ENCODE measurements at places on chromosomes 11 and 22.

- no peak for DNase-seq
Observed at GRCh38 chr11:26837154-26837553, 115.3 kb upstream of the SLC5A12 start.

DNA sequence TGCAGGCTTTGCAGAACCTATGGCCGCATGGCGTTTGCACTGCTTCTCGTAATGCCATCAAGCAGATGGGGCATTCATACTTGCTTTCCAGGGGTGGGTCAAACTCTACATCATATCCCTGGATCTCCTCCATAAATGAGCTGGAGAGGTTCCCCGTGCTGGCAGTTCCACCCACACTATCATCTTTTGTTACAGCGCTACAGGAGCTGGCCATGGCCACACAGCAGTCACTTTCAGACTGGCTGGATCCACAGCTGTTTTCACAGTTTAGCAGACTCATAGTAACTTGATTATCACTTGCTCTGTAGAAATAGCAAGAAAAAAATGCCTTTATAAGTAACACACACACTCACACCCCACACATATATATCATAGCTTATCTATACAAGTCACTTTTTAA, 8.8 kb downstream of the TRAF6 start:
- no peak for DNase-seq

- DNase-seq = no peak
Observed at GRCh38 chr11:32105871-32106560, 15.1 kb downstream of the RCN1 start.

- no peak for DNase-seq
Observed at GRCh38 chr11:120808616-120809050, 215.3 kb upstream of the TBCEL start.

GRCh38 chr22:44831885-44832284, 79.5 kb downstream of the ARHGAP8 start:
- DNase-seq = no peak

DNA sequence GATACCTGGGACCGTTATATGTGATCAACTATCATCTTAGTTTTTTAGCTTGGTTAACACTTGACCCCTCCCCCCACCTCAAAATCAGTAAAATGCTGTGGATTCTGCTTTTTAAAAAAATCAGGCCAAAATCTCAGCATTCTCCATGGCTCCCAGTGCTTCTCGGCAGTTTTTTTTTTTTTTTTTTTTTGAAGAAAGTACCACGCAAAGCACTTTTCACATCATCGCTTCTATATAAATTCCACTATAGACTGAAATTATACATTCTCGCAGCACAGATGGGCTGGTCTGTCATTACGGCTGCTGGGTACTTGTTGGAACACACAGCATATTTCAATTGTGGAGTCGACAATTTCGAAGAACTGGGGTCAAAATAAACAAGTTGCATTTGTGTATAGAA, 67.7 kb upstream of the PPARA start:
- no peak for DNase-seq

DNA sequence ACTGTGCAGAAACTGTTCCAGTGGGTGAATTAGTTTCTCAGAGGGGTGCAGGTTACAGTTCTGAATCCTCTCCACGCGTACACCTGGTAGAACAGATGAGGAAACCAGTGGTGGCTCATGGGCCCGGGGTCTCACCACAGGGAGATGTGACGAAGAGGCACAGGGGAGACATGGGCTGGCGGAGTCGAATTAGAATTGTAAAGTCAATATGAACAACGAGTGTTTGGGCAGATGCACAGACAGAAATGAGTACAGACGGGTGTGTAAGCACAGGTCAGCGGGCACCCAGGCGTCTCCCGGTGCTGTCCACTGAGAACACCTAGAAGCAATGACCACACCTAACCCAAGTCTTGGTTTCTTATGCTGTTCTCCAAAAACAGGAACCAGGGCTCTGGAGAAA, 41.8 kb downstream of the GNB1L start:
- no peak for DNase-seq

DNA sequence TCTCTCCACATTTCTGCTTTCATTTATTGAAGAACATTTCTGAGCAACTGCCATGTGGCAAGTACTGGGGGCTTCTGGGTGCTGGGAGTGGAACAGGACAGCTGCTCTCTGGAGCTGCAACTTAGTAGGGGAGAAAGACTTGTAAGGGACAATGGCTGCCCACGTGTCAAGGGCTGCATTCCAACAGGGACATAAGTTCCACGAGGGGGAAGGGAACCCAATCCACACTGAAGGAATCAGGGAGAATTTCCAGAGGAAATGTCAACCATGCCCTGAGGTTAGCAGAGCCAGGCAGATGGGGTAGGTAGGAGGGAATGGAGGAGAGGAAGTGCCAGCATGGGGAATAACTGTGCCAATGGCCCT, 1.7 kb downstream of the MAPK8IP2 start:
- no peak for DNase-seq

GRCh38 chr11:130202009-130202817, 42.6 kb downstream of the ST14 start:
- no peak for DNase-seq

- DNase-seq = no peak
Observed at GRCh38 chr11:109138196-109138595, 283.8 kb upstream of the C11orf87 start.

GRCh38 chr11:66543263-66544107, 2.4 kb downstream of the ZDHHC24 start:
- no peak for DNase-seq

GRCh38 chr11:67617243-67617953, 10.7 kb downstream of the NDUFV1 start:
- no peak for DNase-seq

- no peak for DNase-seq
Observed at GRCh38 chr22:42065438-42066125, 5.0 kb downstream of the NAGA start.

DNA sequence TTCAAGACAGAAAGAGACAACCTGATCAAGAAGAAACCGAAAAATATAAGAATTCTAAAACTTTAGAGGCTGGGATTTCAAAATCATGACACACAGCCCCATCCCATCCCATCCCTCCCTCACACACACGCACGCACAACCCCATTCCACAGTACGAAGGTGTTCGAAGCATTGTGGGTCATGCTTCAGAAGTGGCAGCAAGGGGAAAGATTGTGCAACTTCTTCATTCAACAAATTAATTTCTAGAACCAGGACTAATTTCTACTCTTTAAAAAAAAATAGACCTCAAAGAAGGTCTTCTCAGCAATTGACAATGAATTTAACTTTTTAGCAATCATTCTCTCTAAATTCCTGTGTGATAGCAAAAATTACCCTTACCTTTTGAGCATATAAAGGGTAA, 867 bp downstream of the SPA17 start:
- DNase-seq = no peak

GRCh38 chr22:29156507-29156906, 49.2 kb upstream of the EMID1 start:
- no peak for DNase-seq

GRCh38 chr22:25137577-25138525, 61.8 kb upstream of the CRYBB3 start:
- no peak for DNase-seq

DNA sequence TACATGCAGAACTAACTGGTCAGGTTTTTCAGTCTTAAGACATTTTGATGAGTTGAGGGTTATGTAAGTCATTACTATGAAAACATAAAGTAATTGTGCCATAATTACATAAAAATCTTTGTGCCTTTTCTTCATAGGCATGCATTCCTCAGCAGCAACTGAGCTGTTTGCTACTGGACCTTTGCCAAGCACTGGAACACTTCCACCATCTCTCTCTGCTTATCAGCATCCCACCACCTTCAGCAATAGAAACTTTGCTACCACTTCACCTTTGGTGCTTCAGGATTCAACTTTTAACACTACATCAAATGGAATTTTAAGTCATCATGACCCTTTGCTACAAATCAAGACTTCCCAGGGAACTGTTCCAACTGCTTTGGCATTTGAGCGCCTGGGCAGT, 39.0 kb downstream of the QSER1 start:
- DNase-seq = no peak

GRCh38 chr11:15886866-15887265, 469.5 kb downstream of the SOX6 start:
- no peak for DNase-seq

DNA sequence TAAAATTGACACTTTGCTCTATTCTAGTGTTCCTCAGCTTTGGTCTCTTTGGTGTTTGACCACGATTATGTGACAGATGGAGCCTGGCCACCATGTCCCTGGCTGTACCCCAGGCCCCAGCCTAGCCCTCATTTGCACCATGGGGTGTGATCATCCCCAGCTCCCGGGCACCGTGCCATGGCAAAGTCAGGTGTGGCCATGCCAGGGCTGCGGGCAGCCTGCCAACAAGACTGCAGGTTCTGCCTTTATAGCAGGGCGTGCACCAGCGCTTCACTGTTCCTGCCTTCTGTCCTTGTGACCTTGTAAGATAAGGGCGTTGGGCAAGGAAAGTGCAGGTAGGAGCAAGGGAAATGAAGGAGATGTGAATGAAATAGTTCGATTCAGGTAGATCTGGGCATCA, 22.4 kb upstream of the APOBEC3A start:
- no peak for DNase-seq

- no peak for DNase-seq
Observed at GRCh38 chr11:113551645-113552044, 76.4 kb upstream of the DRD2 start.

GRCh38 chr11:3109921-3110706, 52.9 kb upstream of the CARS1 start:
- no peak for DNase-seq

- no peak for DNase-seq
Observed at GRCh38 chr22:49037701-49038245, 789.9 kb downstream of the BRD1 start.

DNA sequence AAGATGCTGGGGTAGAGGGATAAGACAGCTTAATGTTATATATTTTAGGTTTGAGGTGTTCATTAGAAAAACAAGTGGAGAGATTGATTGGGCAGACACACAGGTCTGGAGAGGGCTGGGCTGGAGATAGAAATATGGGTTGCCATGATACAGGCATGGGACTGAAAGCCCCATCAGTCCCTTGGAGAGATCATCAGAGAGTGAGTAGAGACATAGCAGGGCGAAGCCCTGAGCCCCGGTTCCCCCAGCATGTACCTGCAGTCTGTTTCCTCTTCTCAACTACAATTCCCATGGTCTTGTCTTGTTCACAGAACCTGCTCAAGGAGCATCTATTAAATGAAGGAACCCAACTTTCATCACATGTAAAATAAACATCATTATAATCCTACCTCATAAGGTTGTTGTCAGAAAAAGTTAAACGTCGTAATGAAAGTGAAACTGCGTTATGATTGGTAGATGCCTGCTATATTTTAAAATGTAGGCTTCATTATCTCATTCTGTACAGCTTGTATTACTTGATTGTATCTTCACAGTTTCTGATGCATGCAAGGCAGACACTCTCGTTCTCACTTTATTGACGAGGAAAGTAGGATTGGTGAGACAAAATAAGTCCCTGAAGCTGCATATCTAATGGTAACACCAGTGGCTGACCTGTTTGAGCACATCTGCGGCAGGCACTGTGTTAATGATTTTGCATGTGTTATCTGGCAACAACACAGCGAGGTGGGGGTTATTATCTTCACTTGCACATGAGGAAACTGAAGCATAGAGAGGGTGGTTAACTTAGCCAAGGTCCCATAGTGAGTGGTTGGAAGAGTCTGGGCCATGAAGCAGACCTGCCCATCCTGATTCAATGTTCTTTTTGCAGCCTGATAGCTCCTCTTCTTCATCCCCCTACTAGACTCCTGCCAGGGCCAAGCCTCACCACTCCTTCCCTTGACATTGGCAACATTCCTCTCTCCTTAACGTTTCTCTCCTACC, 63.5 kb downstream of the ENDOD1 start:
- DNase-seq = no peak

DNA sequence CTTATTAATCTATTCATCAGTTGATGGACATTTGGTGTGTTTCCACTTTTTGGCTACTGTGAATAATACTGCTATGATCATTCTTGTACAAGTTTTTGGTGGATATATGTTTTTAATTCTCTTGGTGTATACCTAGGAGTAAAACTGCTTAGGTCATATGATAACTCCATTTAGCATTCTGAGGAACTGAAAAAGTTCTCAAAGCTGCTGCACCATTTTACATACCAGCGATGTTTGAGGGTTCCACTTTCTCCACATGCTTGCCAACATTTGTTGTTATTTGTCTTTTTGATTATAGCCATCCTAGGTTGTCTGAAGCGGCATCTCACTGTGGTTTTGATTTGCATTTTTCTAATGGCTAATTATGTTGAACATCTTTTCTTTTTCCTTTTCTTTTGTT, 4.1 kb upstream of the ACER3 start:
- DNase-seq = no peak

DNA sequence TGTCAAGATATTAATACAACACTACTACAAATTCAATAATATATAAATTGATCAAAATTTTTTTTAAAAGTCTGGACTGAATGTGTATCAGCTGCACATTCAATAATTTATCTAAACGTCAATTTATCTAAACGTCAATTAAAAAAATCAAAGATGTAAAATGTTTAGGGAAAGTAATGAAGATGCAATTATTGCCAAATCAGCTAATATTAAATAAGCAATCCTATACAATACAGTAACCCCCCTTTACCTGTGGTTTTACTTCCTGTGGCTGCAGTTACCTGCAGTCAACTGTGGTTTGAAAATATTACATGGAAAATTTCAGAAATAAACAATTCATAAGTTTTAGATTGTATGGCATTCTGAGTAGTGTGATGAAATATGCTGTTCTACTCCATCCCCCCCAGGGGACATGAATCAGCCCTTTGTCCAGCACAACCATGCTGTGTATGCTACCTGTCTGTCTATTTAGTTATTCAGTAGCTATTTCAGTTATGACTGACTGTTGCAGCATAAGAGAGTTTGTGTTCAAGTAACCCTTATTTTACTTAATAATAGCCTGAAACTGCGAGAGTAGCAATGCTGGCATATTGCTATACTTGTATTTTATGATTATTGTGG, 72.2 kb downstream of the CWF19L2 start:
- no peak for DNase-seq

DNA sequence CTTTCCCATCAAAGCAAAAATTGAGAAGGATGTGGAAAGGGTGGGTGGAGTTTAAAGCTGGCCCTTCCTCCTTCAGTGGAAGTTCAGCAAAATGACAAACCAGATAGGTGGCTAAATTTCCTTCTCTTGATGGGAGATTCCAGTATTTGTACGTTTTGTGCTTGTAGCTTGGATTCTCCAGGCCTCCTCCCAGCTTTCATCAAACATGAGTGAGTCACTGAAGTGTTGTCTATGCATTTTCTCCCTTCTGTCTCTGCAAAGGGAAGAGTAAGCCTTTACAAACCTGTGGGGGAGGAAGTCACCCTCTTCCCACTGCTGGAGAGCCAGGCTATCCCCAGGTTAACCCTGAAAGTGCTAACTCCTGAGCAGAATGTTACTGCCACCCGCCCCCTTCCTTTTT, 6.4 kb downstream of the MARK2 start:
- no peak for DNase-seq

- DNase-seq = no peak
Observed at GRCh38 chr11:69249311-69250185, 44.4 kb upstream of the MYEOV start.
